ENCODE measurements at places on chromosomes 12 and 14.

DNA sequence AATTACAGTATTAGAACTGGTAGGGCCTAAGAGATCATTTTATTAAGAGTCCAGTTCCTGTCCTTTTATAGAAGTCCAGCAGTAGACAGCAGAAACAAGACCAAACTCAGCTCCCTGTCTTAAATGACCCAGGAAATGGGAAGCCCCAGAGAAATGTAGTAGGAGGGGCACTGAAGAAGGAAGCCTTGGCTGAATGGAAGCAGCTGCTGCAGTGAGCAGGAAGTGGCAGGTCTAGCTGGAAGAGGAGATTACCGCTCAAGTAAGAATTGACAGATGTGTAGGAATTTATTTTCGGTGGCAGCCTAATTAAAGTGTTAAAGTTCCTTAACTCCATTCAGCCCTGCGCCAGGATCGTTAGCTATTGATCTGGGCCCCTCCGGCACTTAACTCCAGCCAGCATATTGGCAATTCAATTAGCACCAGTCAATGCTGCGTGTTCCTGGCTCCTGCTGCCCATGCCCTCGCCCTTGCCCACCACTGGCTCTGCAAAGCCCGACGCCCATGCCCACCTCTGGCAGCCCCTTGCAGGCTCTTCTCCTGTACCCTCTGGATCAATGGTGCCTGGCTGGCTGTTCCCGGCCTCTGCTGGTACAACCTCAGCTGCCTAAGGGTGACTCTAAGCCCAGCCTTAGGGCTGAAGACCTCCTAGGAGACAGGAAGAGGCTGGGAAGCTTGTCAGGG is 21.1 kb downstream of the ZFHX2 start:
- no peak for DNase-seq

DNA sequence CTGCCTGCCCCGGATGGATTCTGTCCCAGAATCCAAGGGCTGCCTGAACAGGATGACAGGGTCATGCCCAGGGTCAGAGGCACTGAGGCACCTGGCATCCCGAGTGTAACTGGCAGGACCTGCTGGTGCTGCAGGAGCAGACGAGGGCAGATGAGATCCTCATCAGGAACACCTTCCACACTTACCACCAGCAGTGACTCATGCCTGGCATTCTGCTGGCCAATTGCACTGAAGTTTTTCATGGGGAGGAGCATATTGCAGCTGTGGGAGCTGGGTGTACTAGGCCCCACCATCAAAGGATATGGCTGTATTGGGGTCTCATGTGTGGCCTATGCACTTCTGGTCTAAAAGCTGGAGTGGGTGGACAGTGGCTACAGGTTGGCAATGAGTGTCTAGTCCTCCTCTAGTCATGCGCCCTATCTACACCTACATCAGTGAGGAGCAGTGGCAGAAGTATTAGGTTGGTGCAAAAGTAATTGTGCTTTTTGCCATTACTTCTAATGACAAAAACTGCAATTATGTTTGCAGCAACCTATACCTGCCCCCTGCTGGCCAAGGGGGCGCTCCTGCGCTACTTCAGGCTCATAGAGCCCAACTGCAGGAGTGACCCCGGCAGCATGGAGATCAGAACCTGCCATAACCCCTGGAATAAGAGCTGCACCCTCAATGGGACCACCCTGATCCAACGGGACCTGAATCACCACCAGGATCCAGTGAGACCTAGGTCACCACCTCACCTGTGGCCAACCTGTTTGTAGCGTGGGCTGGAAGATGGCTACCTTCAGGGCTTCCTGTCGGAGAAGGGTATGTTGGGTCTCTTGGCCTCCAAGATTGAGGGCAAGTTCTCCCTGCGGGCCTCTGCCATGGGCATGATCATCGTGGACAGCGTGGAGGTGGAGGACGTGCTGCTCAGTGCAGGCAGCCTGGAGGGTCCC is 8.0 kb upstream of the C12orf42 start:
- no peak for DNase-seq

DNA sequence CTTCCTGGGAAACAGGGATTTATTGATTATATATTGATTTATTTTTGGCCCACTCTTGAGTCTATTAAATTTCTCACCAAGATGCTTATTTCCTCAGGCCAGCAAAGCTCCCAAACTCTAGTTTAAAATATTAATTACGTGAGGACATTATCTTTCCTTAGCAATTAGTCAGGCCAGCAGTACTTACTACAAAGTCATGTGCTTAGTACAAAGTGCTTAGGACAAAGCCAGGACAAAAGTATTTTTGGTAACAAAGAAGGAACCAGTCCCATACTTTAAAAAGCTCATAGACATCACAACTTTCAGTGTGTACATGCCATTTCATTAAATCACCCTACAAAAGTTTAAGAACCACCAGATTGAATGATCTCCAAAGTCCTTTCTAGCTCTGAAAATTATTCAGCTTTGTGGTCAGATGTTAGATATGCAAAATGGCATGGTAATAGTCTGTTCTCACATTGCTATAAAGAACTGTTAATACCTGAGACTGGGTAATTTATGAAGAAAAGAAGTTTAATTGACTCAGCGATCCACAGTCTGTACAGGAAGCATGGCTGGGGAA is 94.7 kb upstream of the PWP1 start:
- no peak for DNase-seq

- peak; percentile 17 for DNase-seq
These were observed 436 bp downstream of the VPS33A start for GRCh38 chr12:122265886-122266229.

- no peak for DNase-seq
These were observed 44.3 kb upstream of the TMPO start for GRCh38 chr12:98471085-98471484.

- DNase-seq = no peak
These were observed 421.2 kb downstream of the SOX5 start for GRCh38 chr12:23528316-23528715.

DNA sequence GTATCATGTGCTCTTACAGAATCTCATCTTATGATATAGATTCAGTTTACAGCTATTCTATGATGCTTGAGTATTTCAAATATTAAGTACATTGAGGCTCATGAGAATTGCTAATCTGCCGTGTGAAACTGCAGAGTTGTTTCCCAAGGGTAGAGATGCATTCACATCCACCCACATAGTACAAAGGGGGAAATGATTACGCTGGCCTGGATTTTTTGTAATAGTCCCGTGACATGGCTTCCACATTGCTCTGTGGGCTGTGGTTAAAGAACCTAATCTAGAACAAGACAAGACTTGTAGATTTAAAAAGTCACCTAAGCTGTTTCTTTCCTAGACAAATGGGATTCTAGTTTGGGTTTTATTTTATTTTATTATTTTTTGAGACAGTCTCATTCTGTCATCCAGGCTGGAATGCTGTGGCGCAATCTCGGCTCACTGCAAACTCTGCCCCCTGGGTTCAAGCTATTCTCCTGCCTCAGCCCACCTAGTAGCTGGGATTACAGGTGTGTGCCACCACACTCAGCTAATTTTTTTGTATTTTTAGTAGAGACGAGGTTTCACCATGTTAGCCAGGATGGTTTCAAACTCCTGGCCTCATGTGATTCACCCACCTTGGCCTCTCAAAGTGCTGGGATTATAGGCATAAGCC is 13.0 kb upstream of the RIOX1 start:
- DNase-seq = no peak

DNA sequence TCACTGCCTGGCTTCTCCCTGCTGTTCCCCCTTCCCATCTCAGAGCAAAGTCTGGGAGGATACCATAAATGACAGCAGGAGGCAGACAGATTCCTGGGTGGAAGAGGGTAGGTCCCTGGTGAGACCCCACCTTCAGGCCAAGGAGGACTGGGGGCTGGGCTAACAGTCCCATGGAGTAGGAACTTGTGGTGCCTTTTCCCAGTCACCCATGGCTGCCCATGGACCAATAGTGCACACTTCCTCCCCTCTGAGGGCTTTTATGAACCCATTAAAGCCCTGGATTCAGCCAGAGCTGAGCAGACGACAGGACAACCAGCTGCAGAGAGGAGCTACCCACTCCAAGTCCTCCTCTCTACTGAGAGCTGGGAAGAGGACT is 36.6 kb upstream of the OR5AU1 start:
- DNase-seq = no peak

GRCh38 chr12:108711489-108712164 is 19.7 kb downstream of the CORO1C start:
- no peak for DNase-seq

DNA sequence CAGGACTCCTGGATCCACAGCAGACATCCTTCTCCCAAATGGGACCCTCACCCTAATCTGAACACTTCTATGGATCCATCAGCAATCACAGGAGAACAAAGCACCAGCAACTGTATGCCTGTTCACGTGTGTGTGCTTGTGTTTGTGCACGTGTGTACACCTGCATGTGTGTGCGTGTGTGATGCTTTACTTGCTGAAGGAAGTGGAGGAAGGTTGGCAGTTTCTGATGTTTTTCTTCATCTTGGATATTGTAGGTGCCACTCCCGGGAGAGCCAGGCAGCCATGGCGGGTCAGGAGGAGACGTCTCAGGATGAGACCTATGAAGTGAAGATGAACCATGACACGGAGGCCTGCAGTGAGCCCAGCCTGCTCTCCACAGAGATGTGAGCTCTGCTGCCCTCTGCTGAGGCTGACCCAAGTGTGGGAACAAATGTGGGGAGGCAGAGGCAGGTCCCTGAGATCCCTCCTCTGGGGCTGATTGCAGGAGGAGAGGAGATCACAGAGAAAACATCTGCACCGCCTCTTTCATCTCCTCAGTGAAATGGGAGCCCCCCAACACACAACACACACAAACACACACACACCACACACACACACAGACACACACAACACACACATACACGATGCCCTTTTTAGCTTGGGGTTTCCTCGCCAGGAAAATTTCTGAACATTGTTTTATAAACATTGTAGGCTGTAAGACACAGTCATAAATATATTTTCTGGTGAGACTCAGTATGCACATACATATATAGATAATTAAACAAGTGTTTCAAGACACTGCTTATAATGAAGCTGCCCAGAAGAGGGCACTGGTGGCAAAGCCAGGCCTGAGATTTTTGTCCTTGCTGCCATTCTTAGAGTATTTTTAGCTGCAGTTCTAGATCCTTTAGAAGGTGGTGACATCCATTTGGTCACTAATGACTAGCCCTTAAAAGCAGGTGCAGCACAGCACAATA is 112.2 kb upstream of the FKBP4 start:
- DNase-seq = no peak

DNA sequence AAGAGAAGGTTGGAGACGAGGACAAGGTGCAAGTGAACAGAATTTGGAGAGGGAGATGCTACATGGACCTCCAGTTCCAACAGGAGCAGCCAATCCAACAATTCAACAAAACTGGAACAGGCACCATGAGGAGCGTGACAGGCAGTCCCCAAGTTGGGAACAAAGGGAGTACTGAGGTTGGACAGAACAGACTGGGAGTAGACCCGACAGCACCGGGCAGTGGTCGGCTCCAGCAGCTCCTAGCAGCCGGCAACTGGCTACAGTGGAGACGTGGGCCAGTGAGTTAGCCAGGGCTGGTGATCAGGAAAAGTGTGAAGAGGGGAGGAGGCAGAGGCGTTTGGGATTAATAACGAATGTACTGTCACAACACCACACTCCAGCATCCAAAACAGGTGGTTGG is 16.4 kb downstream of the MAP3K9 start:
- no peak for DNase-seq

- DNase-seq = no peak
These were observed 32.0 kb upstream of the DLGAP5 start for GRCh38 chr14:55223364-55223763.

- DNase-seq = no peak
These were observed 25.4 kb downstream of the CDC42BPB start for GRCh38 chr14:103031956-103032355.

GRCh38 chr14:71721791-71722190 is 210.4 kb upstream of the RGS6 start:
- DNase-seq = no peak

DNA sequence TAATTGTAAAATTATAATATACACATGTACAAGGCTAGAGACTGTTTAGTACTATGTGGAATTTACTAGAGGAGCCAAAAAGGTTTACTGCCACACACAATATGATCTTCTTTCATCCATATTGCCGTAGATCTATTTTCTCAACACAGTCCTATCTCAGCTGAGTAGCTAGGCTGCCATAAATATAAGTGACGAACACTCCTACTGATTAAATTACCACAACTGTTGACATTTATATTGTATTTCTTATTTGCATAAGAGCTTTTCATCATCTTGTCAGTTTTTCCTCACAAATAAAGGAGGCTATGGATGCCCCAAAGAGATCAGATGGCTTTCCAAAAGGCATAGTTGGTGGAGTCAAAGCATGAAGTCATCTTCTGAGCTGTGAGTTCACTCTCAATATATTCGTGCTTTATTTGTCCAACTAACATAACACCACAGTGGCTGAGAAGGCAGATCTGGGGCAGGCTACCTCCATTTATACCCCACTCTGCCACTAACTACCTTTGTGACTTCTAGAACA is 78.6 kb downstream of the CCDC59 start:
- DNase-seq = no peak

GRCh38 chr12:132861558-132861957 is 25.8 kb downstream of the CHFR start:
- DNase-seq = no peak

DNA sequence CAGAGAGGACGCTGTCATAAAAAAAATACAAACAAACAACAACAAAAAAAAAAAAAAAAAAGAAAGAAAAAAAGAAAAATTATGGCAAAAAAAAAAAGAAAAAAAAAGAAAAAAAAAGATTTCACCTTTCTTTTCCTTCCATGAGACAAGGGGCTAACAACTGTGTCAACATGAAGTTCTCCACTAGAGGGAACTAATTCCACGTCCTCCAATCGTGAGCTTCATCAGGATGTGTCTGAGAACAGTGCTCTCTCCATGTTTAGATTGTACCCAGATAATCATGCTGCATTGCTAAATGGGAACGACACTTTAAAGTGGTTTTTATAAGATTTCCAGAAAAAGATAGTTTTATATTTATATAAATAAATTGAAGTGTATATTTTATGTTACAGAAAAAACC is 96.2 kb upstream of the PTPRB start:
- no peak for DNase-seq

DNA sequence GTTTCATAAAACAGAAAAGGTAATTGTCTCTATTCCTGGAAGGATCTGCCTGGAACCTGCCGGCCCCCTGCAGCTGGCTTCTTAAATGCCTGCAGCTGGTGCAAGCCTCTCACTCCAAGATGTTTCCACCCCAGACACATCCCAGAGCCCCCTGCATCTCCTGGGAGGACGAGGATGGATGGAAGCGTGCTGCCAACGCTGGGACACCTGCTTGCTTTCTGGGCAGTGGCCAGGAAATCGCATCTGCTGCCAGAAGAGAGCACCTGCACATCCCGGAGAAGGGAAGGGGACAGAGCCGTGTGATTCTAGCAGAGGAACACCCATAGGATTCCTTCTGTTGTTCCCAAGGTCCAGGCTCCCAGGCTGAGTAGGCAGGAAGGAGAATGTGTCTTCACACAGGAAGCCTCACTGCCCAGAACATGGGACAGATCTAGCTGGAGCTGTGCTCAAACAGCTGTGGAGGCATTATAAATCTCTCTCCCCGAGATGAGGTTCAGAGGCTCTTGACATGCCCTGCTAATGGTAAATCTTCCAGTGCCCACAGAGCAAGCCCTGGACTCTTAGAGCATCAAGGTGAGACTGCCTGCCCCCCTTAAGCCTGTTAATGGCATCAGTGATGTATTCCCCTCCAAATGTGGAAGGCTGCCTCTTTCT is 138.8 kb upstream of the MAP1LC3B2 start:
- DNase-seq = no peak

- no peak for DNase-seq
These were observed 33.1 kb downstream of the FERMT2 start for GRCh38 chr14:52917735-52918134.

GRCh38 chr12:10293570-10294227 is 14.0 kb upstream of the KLRD1 start:
- no peak for DNase-seq

Measured in stimulated activated CD4-positive, alpha-beta T cell treated with anti-CD3 and anti-CD28 coated beads, Interleukin-12 subunit alpha, Interleukin-12 subunit beta, amount 100 ng/mL, for 24 hours (primary cell).